Kidney epithelial cell (primary cell): ENCODE measurements at places on chromosomes 3 and 15. TPM values are rescaled to one million over a fixed set of nuclear protein-coding genes. Genes with fewer than 3 reads are reported as not detected.

The CD276 gene
- 153 and 166 TPM in 2 replicates for total RNA-seq

The NANOGP8 gene
- not detected in 2 replicates for total RNA-seq

The GCSAM gene
- total RNA-seq: not detected in 2 replicates

The GOLGA8G gene
- total RNA-seq: not detected in 2 replicates

The CCDC9B gene
- total RNA-seq: 13.6 and 20.3 TPM in 2 replicates

The C3orf18 gene
- total RNA-seq: 5.9 and 11.3 TPM in 2 replicates

The NUP210 gene
- 36.2 and 43.3 TPM in 2 replicates for total RNA-seq

The NLGN1 gene
- 0.21 and 4.5 TPM in 2 replicates for total RNA-seq

The MORC1 gene
- not detected in 2 replicates for total RNA-seq

The PARP15 gene
- total RNA-seq: under 0.01 TPM in 1 of 2 replicates, not detected in the other

The MRPL46 gene
- 22.2 and 24.5 TPM in 2 replicates for total RNA-seq

The PRR23B gene
- total RNA-seq: not detected in 2 replicates

The GJD2 gene
- not detected in 2 replicates for total RNA-seq

The ZNF501 gene
- total RNA-seq: 6.3 and 6.9 TPM in 2 replicates

The GOLGA6B gene
- total RNA-seq: not detected in 2 replicates

The FANCD2 gene
- 16.6 and 18.6 TPM in 2 replicates for total RNA-seq

The IQCF5 gene
- total RNA-seq: not detected in 2 replicates

The AHSG gene
- total RNA-seq: not detected in 2 replicates

The AADACL2 gene
- total RNA-seq: not detected in 2 replicates

The SPATA12 gene
- 0.38 and 0.48 TPM in 2 replicates for total RNA-seq

The TYRO3 gene
- total RNA-seq: 5.2 and 10.7 TPM in 2 replicates

The UBE2E2 gene
- total RNA-seq: 28.7 and 67.7 TPM in 2 replicates

The CTXN2 gene
- 0.14 TPM in 1 of 2 replicates, not detected in the other for total RNA-seq

The KNL1 gene
- 3.2 and 3.8 TPM in 2 replicates for total RNA-seq

The APOD gene
- not detected in 2 replicates for total RNA-seq

The GANC gene
- total RNA-seq: 14.2 and 16.6 TPM in 2 replicates

The SLC2A2 gene
- not detected in 2 replicates for total RNA-seq

The STAB1 gene
- total RNA-seq: 0.42 and 1.1 TPM in 2 replicates

The KCNAB1 gene
- not detected in 2 replicates for total RNA-seq

The EPHA3 gene
- 0.04 and 0.07 TPM in 2 replicates for total RNA-seq
